ENCODE measurements at places on chromosomes 6 and 20.

DNA sequence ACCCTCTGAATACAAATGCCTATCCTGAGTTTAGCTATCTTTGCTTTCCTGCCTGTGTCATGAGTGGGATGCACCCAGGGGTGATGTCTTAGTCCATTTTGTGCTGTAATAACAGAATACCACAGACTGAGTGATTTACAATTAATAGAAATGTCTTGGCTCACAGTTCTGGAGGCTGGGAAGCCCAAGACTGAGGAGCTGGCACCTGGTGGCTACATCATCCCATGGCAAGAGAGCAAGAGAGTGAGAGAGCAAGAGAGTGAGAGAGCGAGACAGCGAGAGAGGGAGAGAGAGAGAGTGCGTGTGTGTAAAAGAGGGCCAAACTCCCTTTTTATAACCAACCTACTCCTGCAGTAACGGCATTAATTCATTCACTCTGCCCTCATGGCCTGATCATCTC is 76.8 kb downstream of the PRDM1 start:
- no peak for DNase-seq

DNA sequence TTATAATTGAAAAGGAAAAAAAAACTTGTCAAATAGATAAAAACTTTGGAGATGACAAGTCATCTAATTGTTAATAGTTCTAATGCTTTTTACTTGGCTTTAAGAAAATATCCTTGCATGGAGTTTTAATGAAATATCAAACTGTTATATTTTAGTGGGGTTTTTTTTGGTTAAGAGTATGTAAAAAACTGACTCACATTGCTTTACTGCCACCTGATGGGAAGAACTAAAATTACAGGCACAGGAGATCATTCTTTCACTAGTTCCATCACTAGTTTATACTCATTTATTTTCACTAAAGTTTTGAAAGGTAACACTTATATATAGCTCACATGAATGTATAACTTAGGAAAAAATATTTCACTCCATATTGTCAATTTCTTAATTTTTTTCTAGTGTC is 309.1 kb downstream of the LMBRD1 start:
- DNase-seq, result no peak

DNA sequence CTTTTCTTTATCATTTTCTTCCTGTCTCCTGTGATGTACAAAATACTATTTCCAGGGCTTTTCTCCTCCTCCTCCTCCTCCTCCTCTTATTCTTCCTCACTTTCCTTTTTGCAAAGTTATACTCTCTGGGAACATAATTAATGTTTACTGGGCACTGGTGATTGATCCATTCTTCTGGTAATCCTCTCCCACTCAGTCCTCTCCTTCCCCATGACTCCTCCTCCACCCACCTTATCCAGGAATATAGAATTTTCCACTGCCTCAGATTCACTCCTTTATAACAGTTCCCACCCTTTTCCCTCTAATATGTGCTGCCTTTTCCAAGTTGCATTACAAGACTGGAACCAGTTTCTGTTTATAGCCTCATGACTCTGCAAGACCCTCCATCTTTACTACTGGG is 62.5 kb upstream of the IYD start:
- DNase-seq, result no peak

- DNase-seq, result no peak
These were observed 6.1 kb upstream of the IFT52 start for GRCh38 chr20:43584448-43585136.

DNA sequence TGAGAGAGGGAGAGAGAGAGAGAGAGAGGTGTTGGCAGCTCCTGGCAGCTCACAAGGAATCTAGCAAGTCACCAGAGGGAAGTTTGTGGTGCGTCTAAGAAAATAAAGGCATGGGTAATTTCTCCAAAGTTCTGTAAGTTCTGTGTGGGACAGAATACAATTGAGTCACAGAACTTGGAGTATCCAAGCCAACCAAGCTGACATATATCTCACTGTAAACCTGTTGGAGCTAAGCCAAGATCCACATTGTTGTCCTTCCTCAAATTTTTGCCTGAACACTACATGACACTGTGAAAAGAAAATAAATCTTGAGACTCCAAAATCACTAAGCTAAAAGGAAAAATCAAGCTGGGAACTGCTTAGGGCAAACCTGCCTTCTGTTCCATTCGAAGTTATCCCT is 436.7 kb downstream of the MEI4 start:
- no peak for DNase-seq
